ENCODE measurements at places on chromosomes 5 and 9.

DNA sequence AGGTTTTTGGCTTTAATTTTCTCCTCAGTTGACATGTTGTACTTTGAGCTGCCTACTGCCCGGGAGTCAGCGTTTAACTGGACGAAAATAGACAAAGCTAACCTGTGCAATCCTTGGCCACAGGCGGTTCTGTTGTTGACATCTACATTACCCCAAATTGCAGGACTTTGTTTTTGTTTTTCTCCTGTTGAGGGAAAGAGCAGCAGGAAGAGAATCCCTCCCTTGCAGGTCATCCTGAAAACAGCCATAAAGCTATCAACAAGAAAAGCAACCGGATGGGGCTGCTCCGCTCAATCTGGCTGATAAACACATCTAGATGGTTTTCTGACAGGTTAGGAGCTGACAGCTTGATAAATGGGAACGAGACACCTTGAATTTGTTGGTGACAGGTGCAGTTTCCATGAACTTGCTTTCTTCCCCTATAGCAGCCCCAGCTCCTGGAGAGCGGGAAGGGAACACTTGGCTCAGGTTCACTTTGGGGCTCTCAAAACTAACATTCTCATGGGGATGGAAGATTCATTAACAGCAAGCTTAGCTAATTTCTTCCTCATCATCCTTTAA, 331.5 kb downstream of the SLIT3 start:
- DNase-seq, result no peak

DNA sequence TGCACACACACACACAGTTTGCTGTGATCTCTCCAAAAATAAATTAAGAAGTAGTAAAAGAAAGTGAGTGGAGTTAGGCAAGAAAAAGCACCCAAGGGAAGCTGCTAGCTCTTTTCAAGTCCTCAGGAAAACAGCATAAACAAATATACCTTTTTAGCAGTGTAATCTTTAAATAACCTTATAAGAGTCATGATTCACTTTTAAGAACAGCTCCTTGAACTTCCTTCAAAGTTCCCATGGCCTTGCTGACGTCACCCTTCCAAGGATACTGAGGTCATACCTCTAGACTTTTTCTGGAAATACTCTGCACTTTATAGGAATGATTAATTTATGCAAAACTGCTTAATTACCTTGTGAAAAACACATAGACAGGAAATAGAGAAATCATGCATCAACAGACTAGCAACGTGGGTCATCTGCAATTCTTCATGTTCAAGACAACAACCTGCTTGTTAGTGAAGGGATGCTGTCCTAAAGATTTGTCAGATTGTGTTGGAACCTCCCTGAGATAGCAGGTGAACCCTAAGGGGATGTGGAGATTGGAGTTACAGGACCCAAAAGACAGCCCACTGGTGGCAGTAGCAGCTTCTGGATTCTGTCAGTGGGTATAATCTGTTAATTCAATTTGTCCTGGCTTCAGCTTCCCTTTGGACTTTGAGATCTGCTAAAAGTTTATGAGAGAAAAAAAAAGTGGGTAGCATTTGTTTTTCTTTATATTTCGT, 229.0 kb downstream of the ELAVL2 start:
- peak; percentile 54 for DNase-seq

DNA sequence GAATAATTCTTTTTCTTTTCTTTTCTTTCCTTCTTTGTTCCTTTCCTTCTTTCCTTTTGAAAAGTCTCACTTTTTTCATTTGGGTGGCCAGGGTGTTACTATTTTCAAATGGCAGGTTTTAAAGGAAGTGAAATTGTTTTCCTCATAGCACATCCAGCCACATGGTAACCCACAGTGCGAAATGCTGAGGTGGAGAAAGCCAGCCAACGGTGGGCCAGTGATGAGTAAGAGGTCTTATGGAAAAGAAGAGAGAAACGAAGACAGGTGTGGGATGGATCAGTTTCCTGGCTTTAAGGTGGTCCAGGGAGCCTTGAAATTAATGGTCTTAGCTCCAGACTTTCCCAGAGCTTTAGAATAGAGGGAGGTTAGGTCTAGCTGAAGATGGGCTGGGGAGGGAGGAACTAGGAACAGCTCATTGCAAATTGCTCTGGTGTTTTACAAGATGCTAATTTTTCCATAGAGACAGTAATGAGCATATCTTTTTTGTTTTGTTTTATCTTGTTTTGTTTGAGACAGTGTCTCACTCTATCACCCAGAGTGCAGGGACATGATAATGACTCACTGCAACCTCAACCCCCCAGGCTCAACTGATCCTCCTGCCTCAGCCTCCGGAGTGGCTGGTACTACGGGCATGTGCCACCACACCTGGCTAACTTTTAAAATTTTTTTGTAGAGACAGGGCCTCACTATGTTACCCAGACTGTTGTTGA, 17.8 kb downstream of the ITK start:
- DNase-seq, result no peak

DNA sequence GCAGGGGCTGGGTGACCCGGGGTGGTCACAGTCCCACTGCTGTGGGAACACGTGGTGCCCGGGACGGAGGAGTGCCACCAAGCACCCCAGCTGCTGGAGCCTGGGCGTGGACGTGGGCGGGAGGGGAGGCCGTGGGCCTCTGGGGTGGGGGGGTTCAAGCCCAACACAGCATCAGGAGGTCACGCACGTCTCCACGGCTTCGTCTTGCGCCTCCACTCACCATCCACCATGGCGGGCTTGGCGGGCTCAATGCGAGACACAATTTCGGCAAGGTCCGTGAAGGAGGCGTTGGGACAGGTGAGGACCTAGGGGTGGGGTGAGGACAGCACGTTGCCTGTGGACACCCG, 2.2 kb upstream of the NSMF start:
- no peak for DNase-seq

- peak; percentile 71 for DNase-seq
Measured at GRCh38 chr5:81165493-81166119, 67.5 kb upstream of the CKMT2 start.

- DNase-seq, result no peak
Measured at GRCh38 chr9:116163293-116164055, 9.9 kb downstream of the PAPPA start.

- no peak for DNase-seq
Measured at GRCh38 chr9:90966031-90966290, 164.3 kb downstream of the SYK start.

DNA sequence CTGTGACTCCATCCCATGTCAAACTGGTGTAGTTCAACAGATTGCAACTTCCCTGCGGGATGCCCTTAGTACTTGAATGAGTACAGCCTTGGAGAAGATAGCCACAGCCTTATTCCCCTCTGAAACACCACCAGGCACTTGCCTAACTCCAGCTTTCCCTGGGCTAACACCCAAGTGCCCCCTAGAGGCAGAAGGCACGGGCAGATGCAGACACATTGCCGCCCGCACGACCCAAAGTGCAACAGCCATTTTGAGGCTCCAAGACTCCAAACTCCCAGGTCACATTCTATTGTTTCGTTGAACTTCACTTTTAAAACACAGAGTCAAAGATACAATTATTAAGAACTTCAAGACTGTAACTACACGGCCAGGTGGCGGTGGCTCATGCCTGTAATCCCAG, 163.6 kb upstream of the CDH6 start:
- DNase-seq, result no peak

GRCh38 chr5:135007749-135008363, 26.2 kb downstream of the PITX1 start:
- DNase-seq, result no peak

DNA sequence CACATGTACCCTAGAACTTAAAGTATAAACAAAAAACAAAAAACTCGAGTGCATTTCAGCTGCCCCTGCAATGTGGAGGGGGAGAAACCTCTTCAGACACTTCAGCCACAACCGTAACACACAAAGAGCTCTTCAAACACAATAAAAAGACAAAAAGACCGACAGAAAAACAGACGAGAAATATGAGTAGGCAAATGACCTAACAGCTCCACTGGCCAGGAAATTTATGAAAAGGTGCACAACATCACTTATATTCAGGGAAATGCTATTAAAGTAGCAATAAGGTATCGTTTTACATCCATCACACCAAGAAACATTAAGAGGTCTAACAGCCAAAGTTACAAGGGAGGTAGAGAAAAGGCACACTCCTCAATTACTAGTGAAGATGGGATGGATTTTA, 6.2 kb downstream of the ZBED3 start:
- DNase-seq, result no peak

DNA sequence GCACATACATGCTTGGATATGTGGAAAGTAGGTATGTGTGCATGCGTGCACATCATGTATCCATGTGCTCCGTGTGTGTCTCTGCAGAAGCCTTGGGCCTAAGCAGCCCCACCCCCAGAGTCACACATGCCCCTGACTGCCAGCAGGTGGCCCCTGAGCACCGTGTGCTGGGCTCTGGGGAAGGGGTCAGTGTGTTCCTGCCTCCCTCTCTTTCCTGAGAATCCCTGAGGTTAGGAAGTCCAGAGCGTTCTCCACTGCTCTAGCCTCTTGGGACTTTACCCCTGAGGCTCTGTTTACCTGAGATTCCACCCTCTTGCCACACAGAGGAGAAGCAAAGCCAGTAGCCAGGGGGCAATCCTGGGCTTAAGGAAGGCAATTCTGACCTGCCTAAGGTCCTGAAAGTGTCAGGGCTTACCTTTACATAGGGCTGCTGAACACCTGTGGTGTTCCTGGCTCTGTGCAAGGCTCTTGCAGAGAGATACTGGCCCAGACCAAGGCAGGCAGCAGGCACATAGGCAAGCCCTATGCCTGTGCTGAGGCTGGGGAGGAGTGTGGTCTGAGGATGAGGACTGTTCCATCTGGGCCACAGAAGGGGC, 207.3 kb downstream of the TMEM38B start:
- DNase-seq, result peak; percentile 39

DNA sequence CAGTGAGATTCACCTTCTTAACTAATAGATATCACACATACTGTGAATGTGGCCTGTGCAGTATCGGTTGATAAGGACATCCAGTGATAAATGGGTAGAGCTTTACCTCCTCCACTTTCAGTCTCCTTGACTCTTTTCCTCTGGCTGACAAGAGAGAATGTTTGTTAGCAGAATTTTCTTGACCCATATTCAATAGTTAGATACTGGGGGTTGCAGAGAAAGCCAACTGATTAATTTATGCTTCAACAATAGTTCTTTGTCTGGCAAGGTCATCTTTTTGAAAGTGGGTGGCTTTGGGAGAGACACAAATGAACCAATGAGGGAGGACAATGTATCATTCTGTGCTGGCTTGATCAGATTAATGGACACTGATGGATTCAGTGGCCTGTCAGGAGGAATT, 30.3 kb downstream of the TTC23L start:
- no peak for DNase-seq

DNA sequence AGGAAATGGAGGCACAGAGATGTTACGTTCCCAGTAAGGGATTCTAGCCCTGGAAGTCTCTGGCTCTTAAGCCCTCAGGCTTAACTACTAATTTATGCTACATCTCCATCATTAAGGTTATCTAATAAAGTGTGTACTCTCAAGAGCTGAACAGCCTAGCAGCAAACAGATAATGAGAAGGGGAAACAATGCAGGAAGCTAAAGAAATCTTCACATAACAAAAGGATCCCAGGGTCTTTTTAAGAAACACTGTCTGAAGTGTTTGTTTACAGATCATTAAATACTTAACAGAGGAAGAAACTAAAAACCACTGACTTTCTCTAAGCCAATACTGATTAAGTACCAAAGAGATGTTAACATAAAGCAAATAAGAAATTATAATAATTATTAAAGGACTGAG, 129.0 kb downstream of the PAPPA start:
- no peak for DNase-seq

GRCh38 chr5:124701016-124701415, 45.4 kb downstream of the ZNF608 start:
- peak; percentile 21 for DNase-seq

- DNase-seq, result no peak
Measured at GRCh38 chr9:127198587-127198986, 66.0 kb upstream of the GARNL3 start.

DNA sequence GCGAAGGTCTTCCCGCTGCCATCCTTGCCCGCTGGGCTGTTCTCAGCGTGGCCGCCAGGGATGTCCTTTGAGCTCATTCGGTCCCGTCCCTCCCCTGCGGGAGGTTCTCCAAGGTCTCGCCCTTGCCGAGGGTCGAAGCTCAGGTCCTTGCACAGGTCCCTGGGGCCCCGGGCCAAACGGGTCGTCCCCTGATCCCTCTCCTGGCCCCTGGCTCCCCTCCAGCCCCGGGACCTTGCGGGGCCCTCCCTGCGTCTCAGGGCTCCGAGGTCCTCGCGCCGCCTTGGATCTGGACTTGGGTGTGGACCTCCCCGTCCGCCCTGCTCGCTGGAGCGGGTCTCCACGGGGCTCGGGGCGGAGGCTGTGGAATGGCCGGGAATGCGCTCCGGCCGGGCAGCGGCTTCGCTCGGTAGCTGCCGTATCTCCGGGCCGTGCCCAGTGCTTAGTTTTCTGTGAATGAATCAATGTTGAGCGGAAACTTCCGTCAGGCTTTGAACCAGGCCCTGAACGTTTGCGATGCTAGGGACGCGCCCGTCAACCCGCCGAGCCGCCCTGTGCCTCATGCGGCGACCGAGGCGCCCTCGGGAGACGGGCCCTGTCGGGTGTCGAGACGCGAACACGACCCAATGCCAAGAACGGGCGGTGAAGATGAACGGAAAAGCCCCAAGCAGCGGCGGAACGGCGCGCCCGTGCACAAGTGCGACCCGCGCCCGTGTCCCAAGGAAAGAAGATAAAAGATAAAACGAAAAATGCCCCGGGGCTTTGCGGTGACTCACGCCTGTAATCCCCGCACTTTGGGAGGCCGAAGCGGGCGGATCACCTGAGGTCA, 780 bp downstream of the RNU6ATAC start:
- peak; percentile 41 for DNase-seq

- DNase-seq, result no peak
Measured at GRCh38 chr5:43683884-43684471, 81.0 kb downstream of the NNT start.
